GOT3 (cell line): ENCODE measurements at places on chromosomes 5 and 9.

DNA sequence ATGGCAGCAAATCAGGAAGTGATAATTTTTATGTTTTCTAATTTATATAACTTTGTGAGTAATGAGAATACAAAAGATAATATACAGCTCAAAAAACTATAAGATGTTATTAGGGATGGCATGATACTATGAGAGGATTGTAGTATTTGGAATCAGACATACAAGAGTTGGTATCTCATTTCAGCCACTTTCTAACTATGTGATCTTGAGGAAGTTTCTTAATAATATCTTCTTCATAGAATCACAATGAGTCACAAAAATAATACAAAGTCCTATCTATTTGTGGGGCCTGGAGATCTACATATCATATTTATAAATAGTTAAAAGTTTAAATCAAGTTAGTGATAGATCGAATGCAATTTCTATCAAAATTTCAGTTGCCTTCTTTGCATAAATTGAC lies 23.7 kb upstream of the TMED7 start:
- DNase-seq: no peak

GRCh38 chr9:98249771-98250170 lies 5.7 kb downstream of the TBC1D2 start:
- DNase-seq: no peak

GRCh38 chr5:157451806-157452205 lies 8.2 kb upstream of the NIPAL4 start:
- DNase-seq: no peak

DNA sequence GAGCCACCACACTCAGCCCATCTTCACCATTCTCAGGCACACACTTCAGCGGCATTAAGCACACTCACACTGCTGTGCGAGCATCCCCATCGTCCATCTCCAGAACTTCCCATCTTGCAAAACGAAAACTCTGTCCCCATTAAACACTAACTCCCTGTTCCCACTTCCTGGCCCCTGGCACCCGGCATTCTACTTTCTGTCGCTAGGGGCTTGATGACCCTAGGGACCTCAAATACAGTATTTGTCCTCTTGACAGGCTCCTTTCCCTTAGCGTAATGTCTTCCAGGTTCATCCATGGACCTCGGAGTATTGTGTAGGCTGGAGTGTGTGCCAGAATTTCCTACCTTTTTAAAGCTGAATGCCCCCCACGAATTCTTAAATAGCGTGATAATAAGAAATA lies 14.7 kb upstream of the UBAC1 start:
- DNase-seq: no peak

- no peak for DNase-seq
These were observed 2.8 kb upstream of the HSDL2 start for GRCh38 chr9:112377087-112377486.

- DNase-seq: no peak
These were observed 286.7 kb downstream of the NFIB start for GRCh38 chr9:14027116-14027800.

DNA sequence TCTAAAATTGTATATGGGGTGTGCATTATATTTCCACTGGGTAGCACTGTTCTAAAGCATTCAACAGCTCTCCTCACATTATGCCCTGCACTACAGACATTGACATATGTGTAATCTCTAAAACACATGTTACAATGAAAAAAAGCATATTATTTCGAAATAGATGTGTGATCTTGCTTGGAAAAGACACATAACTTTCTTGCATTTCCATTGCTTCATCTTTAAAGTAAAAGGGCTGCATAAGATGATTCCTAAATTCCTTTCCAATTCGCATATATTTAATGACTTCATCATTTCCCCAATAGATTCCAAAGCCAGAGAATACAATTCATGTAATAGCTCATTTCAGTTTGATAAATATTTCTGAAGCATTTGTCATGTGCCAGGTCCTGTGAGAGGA lies 566.9 kb downstream of the PDE4D start:
- no peak for DNase-seq

GRCh38 chr5:92179651-92180050 lies 796.5 kb upstream of the ARRDC3 start:
- no peak for DNase-seq

DNA sequence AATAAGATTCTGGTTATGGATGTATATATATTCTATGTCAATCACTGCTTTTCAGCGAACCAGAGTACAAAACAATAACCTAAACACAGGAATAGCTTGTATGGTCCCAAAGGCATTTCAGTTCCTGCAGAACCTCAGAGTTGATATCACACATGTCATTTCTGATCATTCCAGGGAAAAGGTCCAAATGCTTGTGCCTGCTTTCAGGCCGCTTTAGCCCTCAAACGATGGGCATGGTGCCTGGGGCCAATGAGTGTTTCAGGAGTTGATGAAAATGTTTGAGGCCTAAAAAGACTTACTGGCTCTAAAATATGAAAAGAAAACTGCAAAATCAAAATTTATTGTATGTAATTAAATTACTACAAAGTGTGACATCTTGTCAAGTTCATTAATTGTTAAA lies 22.8 kb downstream of the ANGPTL2 start:
- DNase-seq: no peak

GRCh38 chr5:90529939-90530677 lies 724 bp upstream of the LYSMD3 start:
- peak; percentile 50 for DNase-seq

DNA sequence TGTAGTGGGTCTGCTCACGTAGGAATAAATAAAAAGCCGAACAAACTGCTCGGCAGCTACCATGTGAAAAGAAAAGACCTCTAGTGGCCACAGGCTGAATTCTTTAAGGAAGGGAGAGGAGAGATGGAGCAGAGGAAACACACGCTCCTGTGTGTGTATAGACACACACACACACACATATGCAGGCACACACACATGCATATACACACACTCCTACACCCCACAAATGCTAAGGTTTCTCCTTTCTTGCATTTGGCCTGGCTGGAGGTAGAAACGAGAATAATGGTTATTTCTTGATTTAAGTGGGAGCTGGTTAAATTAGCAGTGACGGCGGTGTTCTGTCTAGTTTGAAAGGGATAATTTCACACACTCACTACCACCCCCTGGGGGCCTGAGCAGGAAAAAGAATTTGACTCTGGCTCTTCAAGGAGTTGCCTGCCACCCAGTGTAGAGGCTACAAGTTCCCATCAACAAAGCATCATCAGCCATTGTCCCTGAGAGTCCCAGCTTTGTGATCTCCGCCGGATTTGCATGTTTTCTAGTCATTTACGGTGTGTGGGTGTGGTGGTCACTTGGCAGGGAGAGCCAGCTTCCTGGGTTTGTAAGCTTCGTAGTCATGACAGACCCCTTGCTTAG lies at the start of gene INSYN2B:
Gene INSYN2B, minus strand, starts transcription at position 78 of the 636 bp plus-strand sequence. CDS start 96,597 bp downstream, outside the sequence.
- peak; percentile 74 for DNase-seq

DNA sequence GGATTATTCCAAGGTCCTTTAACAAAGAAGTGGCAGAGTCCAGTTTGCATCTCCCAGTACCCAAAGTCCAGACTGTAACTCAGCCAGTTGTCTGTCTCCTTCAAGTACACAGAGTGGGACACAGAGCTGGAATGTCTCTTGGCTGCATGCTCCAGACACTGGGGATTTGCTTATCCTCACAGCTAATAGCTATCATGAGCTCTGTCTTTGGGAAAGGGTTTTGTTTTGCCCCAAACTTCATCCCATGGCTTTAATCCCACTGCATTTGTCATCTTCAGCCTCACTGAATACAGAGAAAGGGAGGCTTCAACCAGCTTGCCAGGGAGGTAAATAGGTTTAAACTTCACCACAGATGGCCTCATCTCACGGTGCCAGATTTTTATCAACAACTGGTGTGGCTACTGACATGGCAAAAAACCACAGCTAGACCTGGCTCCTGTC lies 412.2 kb upstream of the SLC24A2 start:
- no peak for DNase-seq

GRCh38 chr5:2906302-2907090 lies 155.0 kb upstream of the IRX2 start:
- DNase-seq: no peak

DNA sequence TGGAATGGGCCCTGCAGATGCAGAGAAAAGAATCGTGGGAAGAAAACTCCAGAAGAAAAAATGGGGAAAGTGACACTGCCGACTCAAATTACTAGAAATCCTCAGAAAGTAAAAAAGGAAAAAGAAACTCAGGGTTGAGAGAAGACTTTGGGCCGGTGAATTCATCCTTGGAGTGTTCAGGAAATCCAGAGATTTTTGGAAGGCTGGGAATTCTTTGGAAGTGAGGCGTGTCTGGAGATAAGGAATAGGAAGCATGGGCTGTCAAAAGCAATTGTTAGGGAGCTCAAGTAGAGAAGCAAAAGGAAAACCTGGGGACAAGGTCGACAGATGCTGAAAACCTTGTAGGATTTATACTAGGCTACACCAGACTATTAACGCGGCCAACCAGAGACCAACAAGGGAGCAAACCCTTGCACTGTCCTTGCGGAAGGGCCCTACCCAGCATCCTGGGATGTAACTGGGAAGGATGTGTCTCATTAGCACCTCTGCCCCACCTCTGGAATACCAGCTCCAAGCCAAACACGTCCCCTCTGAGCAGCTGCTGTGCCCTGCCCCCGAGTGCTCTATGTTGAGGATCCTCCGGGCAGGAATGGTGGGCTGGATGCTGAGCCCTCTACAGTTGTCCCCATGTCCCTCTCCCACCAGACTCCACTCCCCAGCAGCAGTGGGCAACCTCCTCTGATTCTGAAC lies 11.6 kb downstream of the DAB2IP start:
- DNase-seq: no peak

DNA sequence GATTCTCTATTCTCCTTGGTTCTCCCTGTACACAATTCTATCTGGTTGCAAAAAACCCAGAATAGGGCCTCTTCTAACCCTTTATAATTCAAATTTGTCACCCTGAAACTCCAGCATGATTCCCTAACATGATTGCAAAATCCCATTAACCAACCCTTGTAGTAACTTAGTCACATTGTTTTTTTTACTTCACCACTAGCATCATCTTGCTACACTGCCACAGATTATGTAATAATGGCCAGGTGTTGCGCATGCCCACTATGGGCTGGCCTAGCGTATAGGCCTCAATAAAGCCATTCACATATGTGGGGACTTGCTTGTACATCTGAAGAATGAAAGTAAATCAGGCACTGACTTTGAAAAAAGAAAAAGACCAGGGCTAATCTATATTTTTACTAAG lies 25.7 kb downstream of the FAM170A start:
- DNase-seq: no peak

DNA sequence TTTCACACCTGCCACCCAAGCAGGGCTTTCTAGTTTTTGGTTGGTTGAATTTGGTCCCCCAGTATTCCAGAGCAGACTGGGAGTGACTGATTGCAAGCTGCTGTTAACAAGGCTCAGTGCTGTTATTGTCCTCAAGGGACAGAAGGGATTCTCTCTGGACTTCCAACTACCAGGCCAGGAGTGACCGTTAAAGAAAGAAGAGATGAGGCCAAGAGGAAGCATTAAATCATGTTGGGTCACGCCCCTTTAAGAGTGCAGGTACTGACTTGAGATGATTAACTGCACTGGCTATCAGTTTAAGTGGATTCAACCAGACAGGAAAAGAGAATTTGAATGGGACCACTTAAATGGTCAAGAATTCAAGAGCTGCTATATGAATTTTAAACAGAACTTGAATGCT lies 220.8 kb upstream of the PCSK5 start:
- DNase-seq: no peak

GRCh38 chr9:135180586-135180985 lies 93.1 kb downstream of the OLFM1 start:
- no peak for DNase-seq

GRCh38 chr5:38553001-38553521 lies 3.4 kb downstream of the LIFR start:
- DNase-seq: no peak

DNA sequence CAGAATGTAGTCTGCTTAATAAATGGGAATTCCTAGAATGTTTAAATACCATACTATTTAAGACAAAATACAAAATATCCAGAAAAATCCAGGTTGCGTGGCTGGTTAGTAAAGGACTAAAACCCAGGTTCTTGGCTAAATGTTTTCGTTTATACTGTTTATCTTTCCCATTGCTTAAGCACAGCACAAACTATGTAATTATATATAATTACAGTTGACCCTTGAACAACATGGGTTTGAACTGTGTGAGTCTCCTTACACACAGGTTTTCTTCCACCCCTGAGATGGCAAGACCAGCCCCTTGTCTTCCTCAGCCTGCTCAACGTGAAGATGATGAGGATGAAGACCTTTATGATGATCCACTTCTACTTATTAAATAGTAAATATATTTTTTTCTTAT lies 24.7 kb downstream of the XPA start:
- no peak for DNase-seq

DNA sequence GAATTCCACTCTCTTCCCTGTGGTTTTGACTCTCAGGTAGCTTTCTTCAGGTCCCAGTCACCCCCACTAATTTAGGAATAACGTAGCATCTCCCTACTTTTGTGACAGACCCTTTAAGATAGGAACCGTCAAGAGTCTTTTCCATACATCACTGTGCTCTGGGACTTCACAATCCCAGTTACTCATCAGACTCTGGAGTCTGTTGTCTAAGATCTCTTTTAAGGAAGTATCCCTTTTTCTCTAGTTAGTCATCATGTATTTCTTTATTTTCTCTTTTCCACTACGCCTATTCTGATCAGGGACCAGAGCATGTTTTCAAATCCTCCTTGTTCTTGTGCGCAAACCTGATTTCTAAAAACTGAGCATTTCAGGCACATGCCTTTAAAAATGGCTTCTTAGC lies 143.0 kb downstream of the GOLPH3 start:
- DNase-seq: no peak

DNA sequence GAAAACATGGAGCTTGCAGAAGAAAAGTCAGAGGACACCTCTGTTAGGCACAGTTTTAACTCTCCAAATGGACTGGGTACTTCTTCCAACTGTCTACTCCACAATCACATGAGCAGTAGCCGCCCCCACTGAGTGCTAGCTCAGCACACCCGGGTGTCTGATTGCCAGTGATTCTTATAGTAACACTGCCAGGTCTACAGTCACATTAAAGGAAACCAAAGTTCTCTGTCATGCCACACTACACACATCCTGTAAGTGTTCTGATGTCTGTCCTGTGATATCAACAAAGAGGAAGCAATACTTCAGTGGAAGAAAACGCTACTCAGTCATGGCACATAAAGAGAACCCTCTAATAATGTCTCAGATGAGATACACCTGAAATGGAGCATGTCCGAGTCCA lies at the start of gene HAVCR2:
Gene HAVCR2, minus strand, starts transcription at position 69 of the 400 bp plus-strand sequence. Its CDS starts 61 bp downstream, at position 8.
- DNase-seq: no peak

- no peak for DNase-seq
These were observed 214.9 kb upstream of the WWC1 start for GRCh38 chr5:168076561-168076991.
